H7 (cell line): ENCODE measurements at places on chromosomes 1 and 21.

GRCh38 chr1:230080822-230081221, 13.8 kb downstream of the GALNT2 start:
- no peak for DNase-seq

GRCh38 chr1:234979296-234980279, 149.0 kb downstream of the TOMM20 start:
- no peak for DNase-seq

- no peak for DNase-seq
Measured at GRCh38 chr21:37932936-37933335, 16.7 kb upstream of the KCNJ6 start.

DNA sequence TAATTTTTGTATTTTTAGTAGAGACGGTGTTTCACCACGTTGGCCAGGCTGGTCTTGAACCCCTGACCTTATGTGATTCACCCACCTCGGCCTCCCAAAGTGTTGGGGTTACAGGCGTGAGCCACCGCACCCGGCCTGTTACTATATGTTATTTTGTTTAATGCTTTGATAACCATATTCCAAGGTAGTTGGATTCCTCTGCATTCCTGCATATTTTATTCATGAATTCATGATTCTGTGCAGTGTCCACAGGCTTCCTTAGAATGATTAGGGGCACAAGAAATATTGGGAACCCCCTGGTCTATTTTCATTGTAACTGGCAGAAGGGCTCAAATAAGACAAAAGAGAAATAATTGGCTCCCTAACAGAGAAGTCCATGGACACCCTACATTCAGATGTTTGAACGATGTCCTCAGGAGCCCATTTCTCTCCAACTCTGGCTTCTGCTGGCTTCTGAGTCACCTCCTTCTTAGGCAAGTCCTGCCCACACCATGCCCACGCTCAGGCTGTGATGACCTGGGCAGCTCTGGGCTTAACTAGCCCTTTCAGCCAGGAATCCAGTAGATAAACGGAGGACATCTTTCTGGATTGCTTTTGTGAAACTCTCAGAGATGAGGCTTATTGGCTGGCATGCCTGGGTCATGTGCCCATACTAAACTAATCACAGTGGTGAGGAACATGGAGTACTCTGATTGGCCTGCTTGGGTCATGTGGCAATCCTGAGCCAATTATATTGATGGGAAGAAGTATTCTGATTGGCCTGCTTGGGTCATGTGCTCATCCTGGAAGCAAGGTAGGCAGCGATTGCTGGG, 32.6 kb downstream of the TNFRSF8 start:
- peak; percentile 67 for DNase-seq

DNA sequence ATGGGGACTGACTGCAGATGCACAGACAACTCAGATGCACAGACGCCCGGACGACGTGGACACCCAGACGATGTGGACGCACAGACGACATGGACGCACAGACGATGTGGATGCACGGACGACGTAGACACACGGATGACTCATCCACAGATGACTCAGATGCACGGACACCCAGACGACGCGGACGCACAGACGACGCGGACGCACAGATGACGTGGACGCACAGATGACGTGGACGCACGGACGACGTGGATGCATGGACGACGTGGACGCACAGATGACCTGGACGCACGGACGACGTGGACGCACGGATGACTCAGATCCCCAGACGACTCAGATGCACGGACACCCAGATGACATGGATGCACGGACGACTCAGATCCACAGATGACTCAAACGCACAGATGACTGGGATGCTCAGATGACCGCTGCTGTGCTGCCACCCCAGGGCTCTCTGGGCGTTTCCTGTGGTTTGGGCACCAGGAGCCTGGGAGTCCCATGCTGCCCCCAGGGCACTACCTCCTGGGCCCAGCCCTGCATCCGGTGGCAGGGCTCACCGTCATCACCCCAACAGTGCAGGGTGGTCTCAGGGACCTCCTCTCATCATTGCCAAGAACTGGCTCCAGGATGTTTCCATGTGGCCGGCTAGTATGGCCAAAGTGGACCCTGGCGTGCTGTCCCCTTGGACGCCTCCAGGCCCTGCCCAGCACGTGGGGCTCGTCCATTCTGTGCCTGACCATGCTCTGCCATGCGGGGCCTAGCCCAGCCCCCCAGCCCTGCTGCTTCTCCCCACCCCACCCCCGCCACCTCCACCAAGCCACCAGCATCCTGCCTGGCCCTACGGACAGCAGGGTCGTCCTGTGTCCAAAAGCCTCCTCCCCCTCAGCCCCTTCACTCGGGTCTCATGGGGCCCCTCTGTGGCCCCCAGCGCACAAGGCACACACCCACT, 14.0 kb downstream of the FAAP20 start:
- DNase-seq = no peak

DNA sequence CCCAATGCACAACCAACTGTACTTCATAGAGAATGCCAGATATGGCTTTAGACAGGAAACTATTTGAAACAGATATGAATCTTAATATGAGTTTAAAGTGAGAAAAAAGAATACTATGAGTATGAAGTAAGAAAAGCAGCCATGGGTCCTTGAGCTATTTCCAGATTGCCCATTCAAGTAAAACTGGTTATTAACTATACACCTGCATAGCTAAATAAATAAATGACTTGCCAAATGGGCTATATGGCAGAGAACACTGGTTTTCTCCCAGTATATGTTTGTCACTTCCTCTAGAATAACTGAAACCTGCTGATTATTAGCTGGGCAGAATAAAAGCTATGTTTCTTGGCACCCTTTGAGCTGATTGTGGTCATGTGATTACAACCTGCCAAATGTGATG, 17.0 kb upstream of the CD1C start:
- no peak for DNase-seq

- DNase-seq = no peak
Measured at GRCh38 chr1:101247404-101248287, 10.8 kb downstream of the S1PR1 start.

DNA sequence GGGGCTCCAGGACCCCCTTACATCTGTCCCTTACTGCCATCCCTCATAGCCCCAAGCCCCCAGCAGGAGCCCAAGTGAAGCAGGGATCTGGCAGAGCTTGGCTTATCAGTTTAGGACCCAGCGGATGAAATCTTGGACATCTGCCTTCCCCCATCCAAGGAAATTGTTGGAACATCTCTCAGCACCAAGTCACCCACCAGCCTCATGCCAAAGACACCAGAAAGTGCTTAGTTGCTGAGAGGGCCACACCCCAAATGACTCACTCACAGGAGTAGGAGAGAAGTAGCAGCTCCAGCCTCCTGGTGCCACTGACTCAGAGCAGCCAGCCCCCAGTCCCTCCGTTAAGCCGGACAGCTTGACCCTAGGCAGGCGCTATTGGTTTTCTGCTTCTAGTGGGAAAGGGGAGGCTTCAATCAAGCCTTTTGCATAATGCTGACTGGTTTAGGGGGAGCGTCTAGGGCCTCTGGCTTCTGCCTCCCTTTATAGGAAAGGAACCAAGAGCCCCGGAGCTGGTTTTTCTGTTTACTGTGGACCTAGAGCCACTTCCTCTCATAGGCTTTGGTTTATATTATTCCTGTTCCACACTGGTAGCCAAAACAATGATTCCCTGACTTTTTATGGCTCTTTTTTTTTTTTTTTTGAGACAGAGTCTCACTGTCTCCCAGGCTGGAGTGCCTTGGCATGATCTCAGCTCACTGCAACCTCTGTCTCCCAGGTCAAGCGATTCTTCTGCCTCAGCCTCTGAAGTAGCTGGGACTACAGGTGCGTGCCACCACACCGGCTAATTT, 114.2 kb upstream of the IPO9 start:
- DNase-seq = peak; percentile 41

DNA sequence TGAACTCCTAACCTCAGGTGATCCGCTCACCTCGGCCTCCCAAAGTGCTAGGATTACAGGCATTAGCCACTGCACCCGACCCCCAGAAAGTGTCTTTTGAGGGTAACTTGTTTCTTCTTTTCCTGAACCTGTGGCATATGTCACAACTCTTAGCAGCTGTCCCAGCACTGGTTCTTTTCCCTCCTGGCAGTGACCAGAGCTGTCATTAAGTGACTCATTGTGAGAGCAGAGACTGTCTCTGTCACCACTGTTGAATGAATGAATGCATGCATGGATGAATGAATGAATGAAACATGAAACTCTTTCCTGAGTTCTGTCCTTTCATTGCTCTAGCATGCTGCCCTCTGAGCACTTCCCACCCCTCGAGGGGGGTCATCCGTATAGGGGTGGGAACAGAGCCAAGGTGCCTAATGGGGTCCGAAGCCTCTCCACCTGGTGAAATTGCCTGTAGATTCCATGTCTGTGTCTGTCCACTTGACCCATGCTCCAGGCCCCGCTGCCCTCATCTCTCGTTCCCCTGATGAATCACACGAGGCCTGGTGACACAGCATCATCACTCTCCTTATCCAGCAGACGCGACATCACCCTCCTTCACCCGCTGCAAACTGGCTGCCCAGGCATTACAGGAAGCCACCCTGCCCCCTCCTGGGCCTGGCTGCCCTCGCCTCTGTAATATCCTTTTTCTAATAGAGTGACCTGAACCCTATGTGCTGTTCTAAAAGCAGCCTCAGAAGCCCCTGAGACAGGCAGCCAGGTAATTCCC, 75.0 kb downstream of the IGSF21 start:
- no peak for DNase-seq
